ENCODE measurements at places on chromosomes 12 and 14.

DNA sequence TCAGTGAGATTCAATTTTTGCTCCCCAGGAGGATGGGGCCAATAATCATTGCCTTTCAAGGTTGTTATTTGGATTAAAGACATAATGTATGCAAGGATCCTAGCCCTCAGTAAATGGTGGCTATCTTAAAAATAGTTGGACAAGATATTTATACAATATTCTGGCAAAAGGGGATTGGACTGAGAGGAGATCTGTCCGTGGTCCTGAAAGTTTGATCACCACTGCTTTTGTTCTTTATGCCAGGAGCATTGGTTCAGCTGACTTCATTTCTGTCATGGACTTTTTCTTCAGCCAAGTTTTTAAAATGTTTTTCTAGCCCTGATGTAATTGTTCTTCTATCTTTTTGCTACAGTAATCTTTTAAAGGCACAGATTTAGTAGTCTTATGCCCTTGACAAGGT is 70.2 kb upstream of the TCL1A start:
- DNase-seq = peak; percentile 20

DNA sequence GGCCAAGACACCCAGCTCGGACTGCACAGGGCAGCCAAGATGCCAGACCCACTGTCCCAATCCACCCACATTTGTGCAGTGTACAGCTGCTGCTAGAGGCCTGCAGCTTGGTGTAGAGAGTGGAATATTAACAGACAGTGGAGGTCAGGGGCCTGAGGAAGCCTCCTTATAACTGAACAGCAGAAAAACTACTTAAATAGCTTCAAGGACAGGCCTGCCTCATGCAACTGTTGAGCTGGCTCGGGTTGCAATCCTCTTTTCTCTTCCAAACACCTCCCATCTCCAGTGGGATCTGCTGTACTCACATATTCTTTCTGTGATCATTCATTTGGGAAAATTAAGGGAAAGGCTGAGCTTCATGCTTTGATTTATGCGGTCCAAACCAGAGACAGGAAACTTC is 1043.2 kb upstream of the TMEM132C start:
- no peak for DNase-seq

DNA sequence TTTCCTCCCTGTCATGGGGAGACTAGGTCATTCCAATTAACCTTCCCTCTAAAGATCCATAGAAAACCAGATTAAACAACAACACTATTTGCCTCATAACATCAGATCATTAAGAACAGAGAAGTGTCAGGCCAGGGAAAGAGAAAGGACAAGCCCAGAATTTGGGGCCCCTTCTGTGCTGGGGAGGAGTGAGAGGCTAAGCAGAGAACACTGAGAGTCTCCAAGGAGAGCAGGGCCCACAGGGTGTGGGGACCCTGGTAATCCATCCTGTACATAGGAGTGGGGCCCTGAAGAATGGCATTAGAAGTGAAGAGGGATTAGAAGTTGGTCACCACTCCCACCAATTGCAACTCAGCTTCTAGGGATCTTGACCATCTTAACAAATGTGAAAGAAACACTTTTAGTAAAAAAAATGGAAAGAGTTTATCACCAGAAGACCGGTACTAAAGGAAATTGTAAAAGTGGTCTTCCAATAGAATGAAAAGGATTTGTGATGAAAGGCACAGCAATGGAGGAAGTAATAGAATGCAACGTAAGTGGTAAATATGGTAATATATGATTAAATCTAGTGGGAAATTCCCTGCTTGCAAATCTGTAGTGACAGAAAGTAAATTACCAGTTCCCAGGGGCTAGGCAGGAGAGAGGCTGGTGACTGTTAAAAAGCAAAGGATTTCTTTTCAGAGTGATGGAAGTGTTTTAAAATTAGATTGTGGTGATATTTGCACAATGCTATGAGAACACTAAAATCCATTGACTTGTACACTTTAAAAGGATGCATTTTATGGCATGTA is 14.0 kb upstream of the TMTC1 start:
- DNase-seq = no peak

- no peak for DNase-seq
These were observed 119.4 kb downstream of the CAND1 start for GRCh38 chr12:67388331-67389138.

All from activated CD4-positive, alpha-beta T cell treated with anti-CD3 and anti-CD28 coated beads, Interleukin-2, Interleukin-6, amounts not matched to agents 100 ng/mL and 50 ng/mL, durations not matched to agents 16 hours and 8 hours (primary cell).